ENCODE measurements at places on chromosomes 2 and 18. TPM values are rescaled to one million over a fixed set of nuclear protein-coding genes. Genes with fewer than 3 reads are reported as not detected.

DNA sequence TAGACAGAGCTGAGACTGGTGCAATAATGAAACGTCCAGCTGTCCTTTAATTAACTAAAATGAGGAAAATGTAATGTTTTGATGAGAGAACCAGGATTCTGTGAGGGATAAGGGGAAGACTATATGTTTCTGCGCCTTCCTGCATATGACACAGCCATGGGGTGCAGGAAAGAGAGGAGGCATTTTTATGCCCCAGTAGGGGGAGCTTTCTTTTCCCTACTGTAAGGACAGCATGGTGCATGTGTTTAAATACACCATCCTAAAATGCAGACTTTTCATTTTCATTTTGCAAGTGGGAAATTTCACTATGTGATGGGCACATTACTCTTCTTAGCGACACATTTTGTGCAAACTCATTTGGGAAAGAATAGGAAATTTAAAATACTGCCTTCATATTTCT, 446.1 kb downstream of the ARHGAP15 start:
- DNase-seq: peak; percentile 14

DNA sequence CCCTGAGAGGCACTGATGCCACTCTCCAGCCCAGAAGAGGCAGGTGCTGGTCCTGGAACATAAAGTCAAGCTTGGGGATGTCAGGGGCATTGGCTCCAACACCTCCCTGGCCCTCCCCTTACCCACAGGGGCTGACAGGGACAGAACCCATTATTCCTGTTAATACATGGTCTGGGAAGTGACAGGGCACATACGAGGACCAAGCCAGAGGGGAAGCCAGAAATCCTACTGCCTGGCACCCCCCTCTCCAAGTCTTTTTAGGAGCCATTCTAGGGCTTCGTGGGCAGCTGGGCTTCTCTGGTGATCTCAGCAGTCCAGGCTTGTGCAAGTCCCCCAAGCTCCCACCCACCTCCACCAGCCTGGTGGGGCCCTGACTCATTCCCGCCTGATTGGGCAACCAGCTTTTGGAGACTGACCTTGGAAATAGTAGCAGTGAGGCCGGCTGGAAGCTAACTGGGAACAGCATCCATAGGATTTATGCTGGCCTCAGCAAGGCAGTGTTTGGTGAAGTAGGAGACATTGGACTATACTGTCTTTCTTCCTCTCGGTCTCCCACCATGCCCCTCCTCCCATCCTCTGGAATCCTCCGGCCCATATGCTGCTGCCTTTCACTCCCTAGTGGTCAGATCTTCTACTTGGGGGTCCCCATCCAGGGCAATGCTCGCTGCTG, 86.4 kb upstream of the HK2 start:
- peak; percentile 87 for DNase-seq

The IL36A gene
- total RNA-seq: not detected

DNA sequence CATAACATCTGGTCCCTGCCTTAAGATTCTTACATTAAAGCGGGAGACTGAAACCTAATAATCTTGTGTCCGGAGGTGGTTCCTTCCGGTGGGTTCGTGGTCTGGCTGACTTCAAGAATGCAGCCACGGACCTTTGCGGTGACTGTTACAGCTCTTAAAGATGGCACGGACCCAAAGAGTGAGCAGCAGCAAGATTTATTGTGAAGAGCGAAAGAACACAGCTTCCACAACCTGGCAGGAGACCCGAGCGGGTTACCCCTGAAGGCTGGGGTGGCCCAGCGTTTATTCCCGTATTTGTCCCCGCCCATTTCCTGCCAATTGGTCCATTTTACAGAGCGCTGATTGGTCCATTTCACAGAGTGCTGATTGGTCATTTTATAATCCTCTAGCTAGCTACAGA, 122.3 kb upstream of the SIX2 start:
- no peak for DNase-seq

The IL36B gene
- total RNA-seq: not detected

DNA sequence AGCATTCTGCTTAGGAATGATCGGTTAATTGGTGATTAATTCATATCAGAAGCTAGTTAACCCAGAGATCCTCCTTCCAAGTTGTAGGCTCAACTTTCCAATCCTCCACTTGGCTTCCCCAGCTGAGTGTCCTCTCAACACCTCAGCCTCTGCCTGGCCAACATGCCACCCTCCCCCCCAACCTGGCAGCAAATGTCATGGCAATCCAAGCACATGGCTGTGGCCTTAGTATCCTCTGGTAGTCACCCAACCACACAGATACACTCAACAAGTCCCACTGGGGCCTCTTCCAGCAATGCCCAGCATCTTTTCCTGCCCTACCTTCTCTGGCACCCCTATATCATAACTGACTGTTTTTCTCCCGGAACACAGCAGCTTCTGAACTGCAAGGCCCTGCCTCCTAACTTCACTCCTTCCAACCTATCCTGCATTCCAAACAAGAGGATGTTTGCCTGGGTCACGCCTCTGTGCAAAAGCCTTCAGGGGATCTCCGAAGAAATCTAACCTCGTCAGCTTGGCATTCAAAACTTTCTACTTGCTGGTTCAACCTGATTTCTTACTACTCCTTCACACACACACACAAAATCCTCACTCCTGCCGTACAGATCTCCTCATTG, 195.0 kb downstream of the CYP26B1 start:
- no peak for DNase-seq

The CLEC4F gene
- not detected for total RNA-seq

- no peak for DNase-seq
These were observed 142.3 kb upstream of the HAAO start for GRCh38 chr2:42934580-42935186.

DNA sequence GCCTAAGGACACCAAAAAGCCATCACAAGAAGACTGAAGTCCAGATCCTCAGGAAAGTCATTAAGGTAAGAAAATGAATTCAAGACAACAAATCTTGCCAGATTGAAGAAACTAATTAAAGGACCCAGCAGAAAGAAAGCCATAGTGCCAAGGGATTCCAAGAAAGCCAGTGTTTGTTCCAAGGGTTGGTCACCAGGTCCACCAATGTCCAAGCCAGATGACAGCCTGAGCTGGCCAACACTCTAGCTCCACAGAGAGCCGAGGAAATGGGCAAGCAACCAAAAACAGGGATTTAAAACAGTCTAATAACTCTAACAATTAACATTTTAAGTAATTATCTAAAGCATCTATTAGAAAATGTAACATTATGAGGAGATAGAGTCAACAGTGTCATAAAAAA, 49.2 kb downstream of the DNER start:
- no peak for DNase-seq

DNA sequence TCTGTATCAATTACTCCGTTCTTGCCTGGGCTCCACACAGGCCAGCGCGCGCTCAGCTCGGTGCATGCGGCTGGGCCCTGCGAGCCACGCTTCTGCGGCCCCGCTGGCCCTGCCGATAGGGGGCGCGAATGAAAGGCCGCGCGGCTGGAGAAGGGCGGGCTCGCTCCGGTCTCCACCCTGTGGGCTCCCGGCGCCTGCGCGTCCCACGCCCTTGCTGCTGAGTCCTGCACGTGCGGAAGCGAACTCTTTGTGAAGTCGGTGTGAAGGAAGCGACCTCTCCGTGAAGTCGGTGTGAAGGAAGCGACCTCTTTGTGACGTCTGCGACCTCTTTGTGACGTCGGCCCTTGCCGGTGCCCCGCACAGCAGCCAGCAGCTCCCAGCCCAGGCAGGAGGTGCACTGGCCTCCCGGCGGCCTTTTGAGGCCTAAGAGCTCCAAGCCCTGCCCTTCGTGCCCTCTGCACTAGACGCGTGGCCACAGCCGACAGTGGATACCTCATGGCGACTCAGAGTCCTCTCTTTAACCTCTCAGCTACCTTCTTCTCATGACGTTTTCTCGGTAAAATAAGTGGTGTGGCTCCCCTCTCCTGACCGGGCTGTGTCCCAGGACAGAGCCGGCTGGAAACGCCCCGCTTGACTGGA, 391.9 kb upstream of the RAB6C start:
- DNase-seq: no peak

DNA sequence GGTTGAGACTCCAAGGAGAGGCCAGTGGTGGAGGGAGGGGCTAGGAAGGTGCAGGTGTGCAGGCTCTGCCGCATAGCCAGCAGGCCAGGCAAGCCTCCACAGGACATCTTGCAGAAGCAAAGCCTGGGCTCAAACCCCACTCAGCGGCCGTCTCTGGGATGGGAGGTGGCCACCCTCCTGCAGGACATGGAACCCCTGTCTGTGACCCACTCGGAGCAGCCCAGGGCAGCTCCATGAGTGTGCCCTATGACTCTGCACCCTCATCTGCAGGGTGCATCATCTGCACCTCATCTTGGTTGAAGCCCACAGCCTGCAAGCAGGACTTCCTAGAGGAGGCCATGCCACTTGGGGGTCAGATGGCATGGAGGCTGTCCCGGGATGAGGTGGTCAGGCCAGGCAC, 46.3 kb downstream of the GPC1 start:
- no peak for DNase-seq

DNA sequence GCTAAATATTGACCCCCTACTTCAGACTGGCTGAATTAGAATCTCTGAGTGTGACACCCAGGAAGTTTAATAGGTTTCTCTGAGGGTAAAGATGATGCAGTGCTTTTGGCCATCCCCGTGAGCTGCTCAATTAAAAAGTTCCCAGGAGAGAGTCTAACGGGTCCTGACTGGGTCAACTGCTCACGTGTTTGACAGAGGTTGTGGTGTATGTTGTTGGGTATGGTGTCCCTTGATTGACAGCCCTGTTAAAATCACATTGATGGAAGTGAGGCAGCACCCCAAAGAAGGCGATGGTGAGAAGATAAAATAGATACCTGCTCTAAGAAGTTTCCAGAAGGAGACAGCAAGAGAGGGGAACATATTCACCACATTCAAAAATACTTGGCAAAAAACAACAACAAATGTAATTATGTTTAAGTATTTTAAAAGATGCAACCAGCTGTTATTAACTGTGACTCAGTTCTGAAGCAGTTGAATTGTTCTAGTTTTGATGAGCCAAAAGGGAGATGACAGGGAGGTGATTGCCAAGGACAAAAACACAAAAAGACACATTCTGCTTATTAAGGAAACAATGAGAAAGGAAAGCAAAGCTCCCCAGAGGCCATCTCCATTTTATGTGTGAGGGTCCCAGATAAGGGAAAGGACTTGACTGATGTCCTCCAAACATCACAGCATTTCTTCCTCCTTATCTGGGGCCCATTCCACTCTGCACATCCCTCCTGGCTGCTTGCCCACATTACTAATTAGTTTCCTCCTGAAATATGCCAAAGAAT, 11.5 kb upstream of the GMCL1 start:
- DNase-seq: no peak

The SKOR2 gene
- total RNA-seq: not detected

DNA sequence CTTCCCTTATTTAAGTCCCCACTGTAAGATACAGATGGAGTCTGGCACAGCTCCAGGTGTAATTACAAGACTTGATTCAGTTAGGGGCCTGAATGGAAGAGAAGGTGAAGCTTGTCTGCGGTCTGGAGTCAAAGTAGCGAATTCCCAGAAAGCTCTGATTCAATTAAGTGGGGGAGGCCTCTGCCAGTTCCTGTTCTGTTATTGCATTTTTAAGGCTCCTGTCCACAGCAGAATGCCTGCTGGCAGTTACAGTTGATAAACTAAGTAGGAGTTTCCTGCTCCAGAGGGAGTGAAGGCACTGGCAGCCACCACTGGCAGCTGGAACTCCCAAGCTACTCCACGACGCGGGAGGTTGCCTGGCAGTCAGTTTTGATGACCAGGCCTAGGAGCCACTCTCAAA, 181.1 kb downstream of the SOCS6 start:
- DNase-seq: no peak

The ITGB6 gene
- total RNA-seq: under 0.01 TPM

- DNase-seq: no peak
These were observed 191.7 kb downstream of the PRKCE start for GRCh38 chr2:45843136-45843535.

GRCh38 chr2:39772086-39772811, 6.8 kb downstream of the THUMPD2 start:
- peak; percentile 79 for DNase-seq

The SCTR gene
- total RNA-seq: not detected

GRCh38 chr18:44719519-44720060, 38.9 kb downstream of the SETBP1 start:
- DNase-seq: no peak

The GPR155 gene
- total RNA-seq: 4.4 TPM

DNA sequence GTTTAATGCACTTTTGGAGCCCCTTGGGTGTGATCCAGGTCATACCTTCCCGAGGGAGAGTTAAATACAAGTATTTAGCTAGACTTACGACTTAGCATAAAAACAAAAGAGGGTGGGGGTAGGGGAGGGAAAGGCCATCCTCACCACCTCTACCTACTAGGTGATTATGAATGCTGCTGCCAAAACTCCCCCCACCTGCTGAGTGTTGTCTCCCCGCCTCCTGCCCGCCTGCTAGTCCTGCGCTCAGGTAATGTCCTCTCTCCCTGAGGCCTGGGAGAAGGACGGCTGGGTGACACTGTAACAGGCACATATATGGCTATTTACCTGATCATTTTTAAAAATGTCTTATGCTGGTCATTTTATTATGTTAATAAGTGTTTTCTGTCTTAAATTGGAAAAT, 3.0 kb upstream of the NCKAP5 start:
- no peak for DNase-seq

The CDH19 gene
- total RNA-seq: not detected

DNA sequence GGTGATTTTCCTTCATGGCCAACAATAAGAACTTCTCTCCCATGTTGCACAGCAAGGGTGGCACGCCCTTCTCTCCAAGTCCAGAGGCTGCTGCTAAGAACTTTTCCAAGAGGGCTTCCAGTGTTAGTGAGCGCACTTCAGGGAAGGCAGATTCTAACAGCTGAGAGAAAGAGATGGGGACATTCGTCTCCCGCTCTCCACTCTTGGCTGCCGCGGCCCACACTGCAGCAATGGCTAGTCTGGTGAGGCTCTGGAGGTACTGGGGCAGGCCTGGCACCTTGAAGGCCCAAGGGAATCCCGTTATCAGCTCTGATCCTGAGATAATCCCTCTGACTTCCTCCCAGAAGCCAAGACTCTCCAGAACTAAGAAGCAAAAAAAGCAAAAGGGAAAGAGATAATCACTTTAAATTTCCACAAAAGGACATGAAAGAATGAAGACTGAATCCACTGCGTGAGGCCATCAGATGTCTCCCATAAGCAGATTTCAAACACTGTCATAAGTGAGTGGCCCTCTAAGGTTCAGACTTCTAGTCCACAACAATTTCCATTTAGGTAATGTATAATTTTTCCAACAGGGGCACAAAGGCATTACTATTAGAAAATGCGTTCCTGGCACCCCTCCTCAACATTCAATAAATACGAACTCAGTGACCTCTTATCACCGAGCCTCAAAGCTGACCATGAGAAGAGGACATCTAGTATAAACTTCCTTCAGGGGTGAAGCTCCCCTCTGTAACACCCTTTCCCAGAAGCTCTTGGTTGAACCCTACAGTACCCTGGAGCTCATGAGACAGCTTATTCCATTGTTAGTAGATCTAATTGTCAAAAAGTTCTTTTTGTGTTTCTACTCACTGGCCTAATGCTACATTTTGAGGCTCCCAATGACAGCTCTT, 66.7 kb upstream of the ZFP36L2 start:
- no peak for DNase-seq

- DNase-seq: no peak
These were observed 86.9 kb downstream of the VSNL1 start for GRCh38 chr2:17627434-17627833.

The ERFE gene
- 0.56 TPM for total RNA-seq

DNA sequence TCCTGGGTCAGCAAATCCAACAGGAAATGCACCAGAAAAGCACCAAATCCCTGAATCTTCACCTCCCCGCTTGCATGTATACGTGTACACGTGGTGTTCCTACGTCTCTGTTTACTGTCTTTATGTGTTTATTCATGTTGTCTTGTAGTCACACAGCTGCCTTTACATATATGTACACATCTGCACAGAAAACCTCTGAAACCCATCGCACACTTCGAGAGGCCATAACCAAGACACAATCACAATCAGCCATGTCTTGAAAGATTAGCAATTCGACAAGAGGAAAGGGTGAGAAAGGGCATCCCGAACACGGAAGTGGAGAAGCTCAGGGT, 98.1 kb downstream of the PLB1 start:
- no peak for DNase-seq

Data from IMR-90 (cell line).